ENCODE measurements at places on chromosomes 11 and 22.
A peak's percentile ranks its signal among the peaks of the same experiment; 100 is the strongest.

DNA sequence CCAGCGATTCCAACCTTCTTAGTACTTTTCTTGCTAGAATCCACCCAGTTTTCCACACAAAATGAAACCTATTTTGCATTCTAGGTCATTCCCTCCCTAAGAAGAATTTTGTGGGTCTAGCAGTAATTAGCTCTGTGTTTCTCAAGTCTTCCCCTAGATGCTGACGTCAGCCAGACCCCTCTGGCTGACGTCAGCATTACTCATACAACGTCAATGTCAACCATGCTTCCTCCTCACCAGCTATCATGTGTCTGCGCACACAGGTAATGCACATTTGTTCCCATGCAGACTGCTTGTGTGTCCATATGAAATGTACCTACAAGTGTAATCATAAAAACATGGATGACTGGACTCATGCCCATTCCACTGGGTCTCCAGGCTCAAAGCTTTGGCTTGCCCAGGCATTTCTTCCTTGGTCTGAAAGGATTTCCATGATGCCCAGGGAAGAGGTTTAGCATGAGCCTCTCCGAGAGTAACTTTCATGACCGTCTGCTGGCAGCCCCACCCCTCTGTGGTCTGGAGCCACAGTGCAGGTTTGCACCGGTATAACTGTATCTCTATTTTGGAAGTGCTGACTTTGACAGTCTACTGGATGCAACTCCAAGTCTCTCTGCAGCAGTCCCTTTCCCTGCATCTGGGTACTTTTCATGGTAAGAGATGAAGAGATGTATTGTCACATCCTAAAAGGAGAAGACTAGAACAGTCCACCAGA lies 58.6 kb downstream of the DSCAML1 start:
- DNase-seq: no peak

DNA sequence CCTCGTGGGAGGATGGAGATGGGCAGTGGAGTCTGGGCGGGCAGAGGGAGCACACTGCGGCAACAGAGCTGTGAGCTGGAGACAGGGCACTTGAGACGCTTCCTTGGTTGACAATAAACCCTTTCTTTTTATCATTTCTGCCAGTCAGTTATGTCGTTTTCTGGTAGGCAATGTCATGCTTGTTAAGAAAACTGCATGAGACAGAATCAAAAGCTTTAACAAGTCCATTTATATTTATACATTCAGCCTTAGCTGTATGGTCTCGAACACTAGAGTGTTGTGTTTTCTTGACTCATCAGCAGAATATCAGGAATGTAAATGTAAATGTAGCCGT lies 31.9 kb downstream of the PPFIA1 start:
- DNase-seq: no peak

DNA sequence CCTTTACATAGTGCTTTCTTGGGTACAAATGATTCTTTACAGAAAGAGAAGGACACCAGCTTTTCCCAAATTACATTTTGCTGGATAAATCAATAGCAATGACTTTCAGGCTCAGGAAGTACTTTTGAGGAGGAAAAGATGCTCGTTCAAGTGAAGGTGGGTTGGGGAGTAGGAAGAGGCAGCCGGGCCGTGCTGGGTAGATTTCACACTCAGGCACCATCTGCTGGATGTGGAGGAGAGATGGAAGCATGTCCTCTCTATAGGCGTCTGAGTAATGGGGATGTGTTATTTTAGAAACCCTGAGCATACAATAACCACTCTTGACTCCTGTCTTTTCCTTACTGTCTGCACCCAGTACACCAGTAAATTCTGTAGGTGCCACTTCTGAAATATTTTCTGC lies 152.3 kb upstream of the LARGE1 start:
- DNase-seq: no peak

GRCh38 chr22:24554313-24555164 lies at the start of gene GUCD1:
GUCD1 (minus strand) TSS chr22:24555138; CDS start chr22:24554991, 147 bp downstream.
- no peak for DNase-seq

GRCh38 chr22:17418890-17419324 lies 49.6 kb downstream of the CECR2 start:
- DNase-seq: no peak

DNA sequence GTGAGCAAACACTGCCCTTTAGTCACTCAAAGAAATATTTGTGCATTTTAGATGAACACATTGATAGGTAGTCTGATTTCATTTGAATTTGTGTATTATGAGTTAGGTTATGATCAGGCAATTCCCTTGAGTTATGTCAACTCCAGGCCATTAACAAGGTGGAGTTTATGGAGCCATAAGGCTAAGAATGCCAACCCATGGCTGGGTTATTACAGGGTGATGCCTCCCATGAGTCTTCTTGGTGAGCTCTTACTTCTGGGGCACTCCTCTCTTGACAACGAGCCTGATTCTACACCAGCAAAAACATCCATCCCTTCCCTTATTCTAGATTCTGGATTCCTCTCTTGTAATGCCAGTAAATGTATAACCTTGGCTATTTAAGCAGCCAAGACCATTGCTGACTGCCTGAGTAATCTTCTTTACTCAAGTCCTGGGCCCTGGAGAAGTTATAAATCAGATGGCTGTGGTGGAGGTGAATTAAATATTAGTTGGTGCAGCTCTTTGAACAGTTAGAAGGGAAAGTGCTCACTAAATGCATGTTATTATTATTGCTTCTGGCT lies 645.7 kb upstream of the TENM4 start:
- no peak for DNase-seq

GRCh38 chr11:20117291-20117690 lies 43.0 kb downstream of the DBX1 start:
- DNase-seq: no peak

DNA sequence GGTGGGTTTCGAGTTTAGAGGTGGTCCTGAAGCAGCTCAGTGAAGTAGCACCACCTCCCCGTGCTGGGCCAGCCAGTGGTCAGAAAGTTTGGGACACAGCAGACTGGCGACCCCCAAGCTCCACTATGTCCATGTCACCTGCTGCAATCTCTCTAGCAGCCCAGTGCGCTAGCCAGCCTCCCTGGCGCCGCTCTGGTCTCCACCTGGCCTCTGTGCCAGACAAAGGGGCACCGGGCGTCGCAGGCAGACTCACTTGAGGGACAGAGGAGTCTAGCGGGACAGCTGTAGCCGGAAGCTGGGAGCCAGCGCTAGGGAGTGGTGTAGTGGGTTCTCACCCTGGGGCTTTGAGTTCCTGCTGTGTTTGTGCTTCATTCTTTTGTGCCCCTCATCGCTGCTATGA lies 25.5 kb downstream of the MYBPC3 start:
- peak; percentile 23 for DNase-seq

DNA sequence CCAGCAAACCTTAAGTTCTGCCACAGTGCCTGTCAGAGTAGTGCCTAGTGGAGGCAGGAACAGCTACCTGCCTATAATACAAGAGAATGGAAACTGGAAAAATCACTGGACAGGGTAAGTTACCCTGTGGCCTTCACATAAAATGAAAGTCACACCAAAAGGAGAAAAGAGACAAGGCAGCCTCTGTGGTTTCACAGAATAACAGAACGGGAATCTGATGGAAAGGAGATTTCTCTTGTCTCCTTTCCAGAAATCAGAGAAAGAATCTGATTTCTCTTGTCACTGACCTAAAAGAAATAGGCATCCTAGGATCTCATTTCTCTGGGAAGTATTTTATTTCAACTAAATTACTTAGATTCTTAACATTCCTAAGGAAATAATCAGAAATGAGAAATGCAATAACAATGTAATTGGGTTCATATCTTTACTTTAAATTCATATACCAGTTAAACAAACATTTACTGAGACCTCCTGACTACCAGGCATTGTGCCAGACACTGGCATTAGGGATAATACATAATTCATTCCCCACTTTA lies 41.6 kb downstream of the PRCP start:
- DNase-seq: no peak

- DNase-seq: no peak
Observed at GRCh38 chr11:44334356-44335004, 24.5 kb upstream of the ALX4 start.

DNA sequence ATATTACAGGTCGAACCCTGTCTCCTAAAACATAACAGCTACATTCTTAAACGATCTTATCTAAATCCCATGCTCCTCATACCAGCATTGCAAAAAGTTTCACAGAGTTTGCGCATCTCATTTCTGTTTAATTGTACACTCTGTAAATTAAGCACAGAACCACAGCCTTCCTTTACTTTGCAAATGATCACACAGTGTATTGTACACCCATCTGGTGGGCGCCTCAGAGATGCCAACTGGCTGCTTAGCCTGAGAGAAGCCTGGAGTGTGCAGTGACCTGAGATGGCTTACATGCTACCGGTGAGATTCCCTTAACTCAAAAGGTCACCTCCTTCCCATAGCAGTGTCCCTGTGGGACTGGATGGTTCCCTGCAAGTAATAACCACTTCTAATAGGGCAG lies 1077.3 kb downstream of the OPCML start:
- no peak for DNase-seq

DNA sequence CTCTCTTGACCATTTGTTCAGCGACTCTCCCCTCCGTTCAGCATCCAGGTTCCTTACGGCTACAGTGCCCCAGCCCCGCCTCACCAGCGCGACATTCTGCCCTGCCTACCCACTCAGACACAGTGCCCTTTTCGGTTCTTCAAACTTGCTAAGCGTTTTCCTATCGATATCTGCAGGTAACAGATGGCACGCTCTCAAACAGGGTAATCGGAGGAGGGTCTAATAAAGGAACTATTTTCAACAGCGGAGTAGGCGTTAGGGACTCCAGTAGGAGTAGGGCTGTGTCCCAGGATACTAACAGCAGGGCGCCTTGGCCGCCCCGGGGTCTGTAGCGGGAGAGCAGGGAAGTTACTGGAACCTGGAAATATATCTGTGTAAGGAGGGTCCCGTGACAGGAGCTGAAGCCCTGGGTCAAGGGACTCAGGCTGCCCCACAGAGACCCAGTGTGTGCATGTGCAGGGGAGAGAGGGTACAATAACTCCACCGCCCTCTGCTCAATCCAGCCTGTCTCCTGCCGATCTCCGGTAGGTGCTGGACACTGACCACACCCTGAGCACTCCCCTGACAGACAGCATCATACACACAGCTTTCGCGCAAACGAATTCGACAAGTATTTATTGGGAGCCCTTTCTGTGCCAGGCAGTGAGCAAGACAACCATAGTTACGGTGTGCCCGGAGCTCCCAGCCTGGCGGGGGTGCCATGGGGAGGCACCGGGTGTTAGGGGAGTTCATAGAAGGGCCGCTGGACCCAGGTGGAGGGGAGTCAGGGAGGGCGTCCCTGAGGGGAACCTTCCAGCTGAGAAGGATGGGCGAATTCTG lies 2.1 kb downstream of the KLHL35 start:
- DNase-seq: no peak

DNA sequence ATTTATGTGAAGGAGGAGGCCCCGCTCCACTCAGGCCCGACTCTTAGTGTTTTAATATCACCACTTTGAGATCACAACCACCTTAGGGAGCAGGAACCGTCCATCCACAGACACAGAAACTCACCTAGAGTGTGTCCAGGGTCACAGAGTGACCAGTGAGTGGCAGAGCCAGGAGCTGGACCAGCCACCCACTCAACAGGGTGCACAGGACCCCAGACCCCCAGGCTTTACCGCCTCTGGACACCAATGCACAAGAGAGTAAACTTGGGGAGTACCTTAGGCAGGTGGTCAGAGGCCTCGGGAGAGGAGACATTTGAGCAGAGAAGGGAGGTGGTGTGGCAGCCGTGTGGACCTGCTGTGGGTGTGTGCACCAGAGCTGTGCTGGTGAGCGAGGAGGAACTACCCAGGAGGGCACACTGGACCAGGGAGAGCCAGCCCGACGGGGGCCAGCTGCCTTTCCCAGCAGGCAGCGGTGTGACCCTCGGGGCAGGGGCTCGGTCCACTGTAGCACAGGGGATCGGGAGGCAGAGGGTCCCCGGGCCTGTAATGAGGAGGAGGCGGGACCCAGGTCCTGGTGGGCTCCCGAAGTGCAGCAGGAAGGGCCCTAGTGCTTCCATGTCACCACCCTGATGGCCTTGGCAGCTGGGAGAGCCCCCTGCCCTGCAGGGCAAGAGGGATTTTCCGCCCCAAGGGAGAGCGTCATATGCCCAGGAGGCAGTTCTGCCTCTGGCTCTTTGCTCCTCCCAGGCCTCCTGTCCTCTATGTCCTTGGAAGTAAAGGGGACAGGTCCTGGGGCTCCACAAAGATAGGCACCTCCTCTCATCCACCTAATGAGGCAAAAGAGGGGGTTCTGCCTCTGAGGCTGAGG lies 7.5 kb upstream of the NLRP6 start:
- no peak for DNase-seq

DNA sequence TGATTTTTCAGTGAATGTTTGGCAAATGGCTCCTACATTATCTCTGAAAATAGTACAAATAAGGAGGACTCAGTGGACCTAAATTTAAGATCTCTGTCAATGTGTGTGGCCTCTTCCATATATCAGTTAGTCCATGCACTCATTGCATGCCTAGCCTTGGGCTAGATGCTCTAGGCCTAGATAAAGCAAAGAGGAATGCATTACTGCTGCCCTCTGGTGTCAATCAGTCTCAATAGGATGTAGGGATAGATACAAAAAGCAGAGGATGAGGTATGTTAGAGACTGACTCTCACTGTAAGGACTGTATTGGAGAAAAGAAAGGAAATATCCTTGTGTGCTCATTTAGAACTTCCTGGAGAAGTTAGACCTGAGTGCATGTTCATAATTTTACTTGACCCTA lies 42.0 kb downstream of the MS4A2 start:
- DNase-seq: no peak

DNA sequence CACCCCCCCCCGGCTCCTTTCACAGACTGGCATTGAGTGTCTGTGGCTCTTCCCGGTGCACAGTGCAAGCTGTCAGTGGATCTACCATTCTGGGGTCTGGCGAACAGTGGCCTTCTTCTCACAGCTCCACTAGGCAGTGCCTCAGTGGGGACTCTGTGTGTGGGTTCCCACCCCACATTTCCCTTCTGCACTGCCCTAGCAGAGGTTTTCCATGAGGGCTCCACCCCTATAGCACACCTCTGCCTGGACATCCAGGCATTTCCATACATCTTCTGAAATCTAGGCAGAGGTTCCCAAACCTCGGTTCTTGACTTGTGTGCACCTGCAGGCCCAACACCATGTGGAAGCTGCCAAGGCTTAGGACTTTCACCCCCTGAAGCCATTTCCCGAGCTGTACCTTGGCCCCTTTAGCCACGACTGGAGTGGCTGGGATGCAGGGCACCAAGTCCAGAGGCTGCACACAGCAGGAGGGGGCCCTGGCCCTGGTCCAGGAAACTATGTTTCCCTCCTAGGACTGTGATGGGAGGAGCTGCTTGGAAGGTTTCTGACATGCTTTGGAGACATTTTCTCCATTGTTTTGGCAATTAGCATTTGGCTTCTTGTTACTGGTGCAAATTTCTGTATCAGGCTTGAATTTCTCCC lies 26.0 kb downstream of the BCL2L13 start:
- DNase-seq: no peak
